ENCODE measurements at places on chromosomes 3 and 15.

DNA sequence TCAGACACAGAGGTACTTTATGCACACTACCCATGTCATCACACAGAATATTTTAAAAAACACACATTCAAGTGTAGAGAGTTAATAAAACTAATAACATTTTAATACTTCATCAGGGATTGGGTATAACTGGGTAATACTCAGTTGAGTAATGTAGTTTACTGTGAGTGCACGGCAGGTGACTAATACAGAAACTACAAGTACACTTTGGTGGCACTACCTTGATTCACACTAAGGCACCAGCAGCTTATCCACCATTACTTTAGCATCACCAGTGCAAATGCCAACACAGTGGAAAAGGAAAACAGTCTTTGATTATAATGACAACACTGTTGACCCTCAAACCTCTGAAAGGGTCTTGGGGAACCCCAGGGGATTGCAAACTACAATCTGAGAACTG, 33.6 kb downstream of the ZNF280D start:
- no peak for DNase-seq

- no peak for DNase-seq
These were observed 120.0 kb downstream of the TMCO5A start for GRCh38 chr15:38054488-38054887.

- DNase-seq = no peak
These were observed 606.7 kb downstream of the PDCD6IP start for GRCh38 chr3:34405159-34405558.

GRCh38 chr15:52294881-52295420, 653 bp downstream of the MYO5C start:
- no peak for DNase-seq

DNA sequence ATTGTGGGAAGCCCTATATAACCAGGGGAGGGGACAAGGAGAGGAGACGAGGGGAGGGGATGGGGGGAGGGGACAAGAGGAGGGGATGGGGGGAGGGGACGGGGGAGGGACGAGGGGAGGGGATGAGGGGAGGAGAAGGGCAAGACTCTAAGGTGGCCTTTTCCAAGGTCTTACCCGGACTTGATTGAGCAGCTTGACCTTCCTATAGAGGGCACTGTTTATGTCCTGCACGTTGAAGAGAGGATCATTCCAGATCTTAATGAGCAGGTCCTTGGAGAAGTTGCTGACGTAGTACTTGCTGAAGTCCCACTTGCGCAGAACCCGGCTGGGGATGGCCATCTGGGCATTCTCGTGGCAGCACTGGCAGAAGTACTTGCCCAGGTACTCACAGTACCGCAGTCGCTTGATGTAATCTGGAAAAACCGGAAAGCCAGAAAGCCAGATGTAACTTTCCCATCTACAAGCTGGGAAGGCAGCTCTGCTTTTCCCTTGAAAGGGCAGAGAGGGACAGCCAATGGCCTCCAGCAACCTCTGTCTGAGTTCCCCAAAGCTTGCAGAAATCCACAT, 55.7 kb downstream of the RUBCN start:
- no peak for DNase-seq

- DNase-seq = no peak
These were observed 123.8 kb upstream of the TJP1 start for GRCh38 chr15:29945943-29946596.

Data from CD4-positive, alpha-beta T cell treated with Interleukin-17A for 4 hours (primary cell).